Activated naive CD8-positive, alpha-beta T cell treated with anti-CD3 and anti-CD28 coated beads, Interleukin-2, amount 50 U/mL, for 16 hours (primary cell): ENCODE measurements at places on chromosomes 7 and 10.
A peak's percentile ranks its signal among the peaks of the same experiment; 100 is the strongest.

GRCh38 chr7:148687555-148687954 lies 11.1 kb upstream of the CUL1 start:
- DNase-seq: no peak

GRCh38 chr10:30928742-30929141 lies 102.9 kb downstream of the ZNF438 start:
- no peak for DNase-seq

DNA sequence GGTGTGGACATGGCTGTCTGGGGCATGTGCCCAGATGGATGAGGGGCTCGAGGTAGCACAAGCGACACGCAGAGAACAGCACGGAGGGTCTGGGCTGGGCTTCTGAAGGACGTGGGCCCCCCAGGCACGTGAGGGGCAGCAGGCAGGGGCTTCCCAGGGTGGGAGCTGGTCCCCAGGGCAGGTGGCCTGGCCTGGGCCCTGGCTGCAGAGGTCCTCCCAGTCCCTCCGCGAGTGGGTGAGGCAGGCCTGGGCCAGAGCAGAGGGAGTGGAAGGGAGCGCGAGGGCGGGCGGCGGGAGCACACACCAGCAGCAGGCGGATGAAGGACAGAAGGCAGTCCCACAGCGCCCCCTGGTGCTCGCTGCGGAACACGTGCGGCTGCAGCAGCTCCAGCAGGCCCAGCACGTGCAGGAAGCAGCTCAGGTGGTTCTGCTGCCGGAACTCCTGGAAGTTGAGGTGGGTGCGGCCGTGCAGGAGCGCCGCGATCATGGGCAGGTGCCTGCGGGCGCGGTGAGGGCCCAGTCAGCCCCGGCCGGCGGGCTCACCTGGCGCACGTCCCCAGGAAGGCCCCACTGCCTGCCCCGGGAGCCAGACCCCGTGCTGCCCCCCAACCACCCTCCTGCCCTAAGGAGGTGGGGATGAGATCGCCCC lies 14.7 kb upstream of the MICALL2 start:
- DNase-seq: peak; percentile 78

- no peak for DNase-seq
These were observed 88.8 kb downstream of the OAT start for GRCh38 chr10:124329941-124330340.

DNA sequence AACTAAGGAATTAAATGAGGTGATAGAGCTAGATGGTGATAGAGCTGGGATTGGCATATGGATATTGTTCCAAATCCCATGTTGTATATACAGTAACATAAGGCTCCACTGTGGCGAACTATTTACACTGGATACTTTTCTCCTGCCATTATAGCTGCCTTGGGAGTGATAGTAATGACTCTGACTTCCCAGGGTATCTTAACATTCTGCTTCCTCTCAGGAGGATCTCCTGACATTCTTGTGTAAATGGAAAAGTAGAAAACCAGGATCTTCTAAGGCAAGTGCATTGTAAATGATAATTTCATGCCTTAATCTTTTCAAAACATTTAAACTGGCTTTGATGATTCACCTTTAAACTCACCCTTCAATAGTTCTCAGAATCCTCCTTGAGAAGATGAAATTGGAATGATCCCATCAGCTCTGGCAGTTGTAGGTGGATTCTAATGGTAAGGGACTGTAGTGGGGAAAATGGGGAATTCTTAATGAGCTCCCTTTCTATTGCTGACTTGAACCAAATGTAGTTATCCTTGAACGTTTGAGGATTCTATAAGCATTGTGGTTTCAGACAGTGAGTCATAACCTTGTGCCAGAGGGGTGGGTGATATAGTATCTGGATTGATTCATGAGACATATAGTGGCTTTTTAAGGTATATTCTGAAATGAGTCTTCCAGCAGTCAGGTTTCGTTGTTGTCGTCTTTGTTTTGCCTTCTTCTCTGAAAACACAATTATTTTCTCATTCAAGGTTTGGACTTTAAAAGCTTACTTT lies 450.0 kb downstream of the SUGCT start:
- DNase-seq: no peak

- no peak for DNase-seq
These were observed 253.6 kb downstream of the STK31 start for GRCh38 chr7:23963461-23964165.

GRCh38 chr7:141418066-141418465 lies 133.1 kb upstream of the AGK start:
- no peak for DNase-seq

- no peak for DNase-seq
These were observed 264.1 kb downstream of the GRID1 start for GRCh38 chr10:86102451-86102850.

GRCh38 chr10:4672201-4672600 lies 153.8 kb upstream of the AKR1E2 start:
- DNase-seq: no peak

DNA sequence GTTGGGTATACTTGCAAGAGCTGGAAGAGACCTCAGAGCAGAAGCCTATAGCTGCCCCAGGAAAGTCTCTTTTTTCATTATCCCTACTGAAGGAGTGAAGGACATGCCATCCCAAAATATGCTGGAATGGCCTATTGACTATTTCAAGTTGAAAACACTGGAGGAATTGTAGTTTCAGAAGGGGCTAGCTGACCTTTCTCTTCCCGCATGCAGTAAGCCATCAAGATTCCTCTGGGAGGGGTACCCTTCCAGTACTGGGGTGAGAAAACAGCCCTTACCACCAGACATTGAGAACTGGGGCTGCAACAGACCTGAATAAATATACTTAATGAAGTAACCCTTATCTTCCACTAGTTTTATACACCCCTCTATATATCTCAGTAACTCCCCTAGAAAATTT lies 41.7 kb downstream of the CHCHD3 start:
- DNase-seq: no peak

DNA sequence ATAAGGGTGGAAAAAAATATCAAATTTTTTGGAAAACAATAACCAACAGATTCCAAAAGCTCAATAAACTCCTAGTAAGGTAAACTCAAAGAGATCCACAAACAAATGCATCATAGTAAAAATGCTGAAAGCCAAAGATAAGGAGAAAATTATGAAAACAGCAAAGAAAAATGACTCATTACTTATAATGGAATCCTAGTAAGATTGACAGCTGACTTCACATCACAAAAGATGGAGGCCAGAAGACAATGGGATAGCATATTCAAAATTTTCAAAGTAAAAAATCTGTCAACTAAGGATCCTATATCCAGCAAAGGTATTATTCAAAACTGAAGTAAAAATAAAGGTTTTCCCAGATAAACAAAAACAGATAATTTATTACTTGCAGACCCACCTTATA lies 183.4 kb upstream of the VIPR2 start:
- no peak for DNase-seq

GRCh38 chr10:42959833-42960232 lies 117.0 kb upstream of the RET start:
- DNase-seq: no peak

GRCh38 chr10:101060036-101060950 lies 1.5 kb upstream of the KAZALD1 start:
- peak; percentile 75 for DNase-seq

DNA sequence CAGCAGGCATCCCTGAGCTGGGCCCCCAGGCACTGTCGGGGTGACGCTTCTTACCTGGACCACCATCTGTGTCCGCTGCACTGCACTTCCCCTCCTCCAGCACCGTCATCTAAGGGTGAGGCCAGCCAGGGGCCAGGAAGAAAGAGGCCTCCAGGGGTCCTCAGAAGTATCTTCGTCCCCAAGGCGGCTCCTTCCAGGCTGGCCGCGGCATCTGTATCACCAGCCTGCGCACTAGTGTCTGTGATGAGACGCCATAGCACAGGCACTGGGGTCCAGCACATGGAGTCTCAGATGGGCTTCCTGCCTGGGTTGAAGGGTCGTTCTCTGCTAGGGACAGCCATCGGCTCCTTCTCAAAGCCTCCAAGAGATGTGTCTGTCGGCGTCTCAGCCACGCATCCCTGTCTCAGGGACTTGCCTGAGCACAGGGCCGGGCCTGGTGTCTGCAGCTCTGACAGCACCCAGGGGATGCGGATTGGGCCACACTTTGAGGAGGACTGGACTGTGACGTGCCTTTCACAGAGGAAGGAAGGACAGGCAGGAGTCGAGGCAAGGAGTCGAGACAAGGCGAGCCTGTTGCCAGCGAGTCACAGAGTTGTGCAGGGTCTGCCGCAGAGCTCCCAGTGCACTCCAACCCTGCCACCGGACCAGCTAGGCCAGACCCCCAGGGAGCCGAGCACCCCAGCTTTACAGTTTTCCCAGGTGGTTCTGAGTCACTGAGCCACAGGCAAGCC lies 101.5 kb upstream of the DIP2C start:
- DNase-seq: no peak

DNA sequence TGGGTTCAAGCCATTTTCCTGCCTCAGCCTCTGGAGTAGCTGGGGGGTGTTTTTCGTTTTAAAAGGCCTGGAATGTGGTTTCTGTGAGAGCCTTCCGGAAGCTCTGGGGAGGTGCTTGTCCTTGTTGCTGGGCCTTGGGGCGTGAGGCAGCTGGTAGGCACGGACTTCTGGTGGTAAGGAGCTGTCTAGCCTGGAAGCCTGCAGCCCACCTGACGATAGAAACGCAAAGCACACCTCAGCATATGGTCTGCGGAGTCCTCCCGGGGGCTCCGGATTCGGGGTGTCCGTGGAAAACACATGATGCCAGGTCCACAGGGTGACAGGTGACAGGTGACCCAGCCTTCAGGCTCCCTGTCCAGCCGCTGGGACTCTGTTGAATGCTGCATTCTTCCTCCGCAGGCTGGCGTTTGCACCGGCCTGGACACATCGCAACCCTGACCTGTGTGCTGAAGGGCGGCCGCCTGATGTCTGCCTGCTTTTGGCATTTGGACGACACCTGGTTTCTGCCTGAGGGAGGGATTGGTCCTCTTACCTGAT lies 37.3 kb downstream of the INPP5A start:
- DNase-seq: no peak

- no peak for DNase-seq
These were observed 28.5 kb downstream of the MAP3K8 start for GRCh38 chr10:30462513-30462912.

GRCh38 chr10:29841724-29842649 lies 207.2 kb upstream of the SVIL start:
- no peak for DNase-seq

DNA sequence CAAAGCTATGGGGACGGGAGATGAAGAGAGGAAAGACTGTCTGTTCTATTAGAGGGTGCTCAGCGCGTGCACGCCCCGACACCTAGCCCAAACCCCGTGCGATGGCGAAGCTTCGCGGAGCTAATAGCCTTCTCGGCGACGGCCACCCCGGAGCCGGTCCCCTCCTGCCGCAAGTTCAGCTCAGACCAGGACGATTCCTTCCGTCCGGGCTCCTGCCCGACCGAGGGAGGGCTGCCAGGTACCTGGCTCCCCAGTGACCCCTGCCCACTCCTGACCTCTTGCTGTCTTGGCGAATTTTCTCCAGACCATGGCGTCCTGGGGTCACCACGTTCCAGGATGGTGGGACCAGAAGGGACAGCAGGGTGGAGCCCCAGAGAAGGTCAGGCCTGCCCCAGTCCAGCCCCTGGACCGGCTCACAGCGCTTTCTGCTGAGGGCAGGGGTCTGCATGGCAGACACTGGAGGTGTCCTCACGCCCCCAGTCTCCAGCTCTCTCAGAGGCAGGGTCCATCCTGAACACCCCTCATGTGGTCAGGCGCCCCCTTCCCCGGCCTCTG lies 36.7 kb downstream of the UNCX start:
- no peak for DNase-seq

- DNase-seq: no peak
These were observed 184.2 kb downstream of the KMT2E start for GRCh38 chr7:105198223-105198622.

GRCh38 chr7:85426487-85426960 lies 239.7 kb upstream of the SEMA3D start:
- no peak for DNase-seq

GRCh38 chr7:101862280-101863220 lies 45.1 kb downstream of the CUX1 start:
- no peak for DNase-seq

DNA sequence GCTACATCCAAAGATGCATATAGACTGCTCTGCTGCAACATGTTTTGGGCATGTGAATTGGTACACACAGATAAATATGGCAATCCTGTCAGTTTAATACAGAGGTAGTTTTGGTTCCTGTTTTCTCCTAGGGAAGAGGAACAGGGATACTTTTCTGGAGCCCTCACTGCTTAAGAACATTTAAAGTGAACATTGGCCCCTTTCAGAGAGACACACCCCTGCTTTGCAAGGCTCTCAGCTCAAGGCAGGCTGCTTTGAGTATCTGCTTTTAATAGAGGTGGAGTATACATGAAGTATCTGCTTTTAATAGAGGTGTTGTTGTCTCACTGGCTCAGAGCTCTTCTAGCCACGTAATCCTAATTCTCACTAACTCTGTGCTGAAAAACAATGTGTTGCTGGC lies 38.9 kb downstream of the CYP51A1 start:
- DNase-seq: no peak

DNA sequence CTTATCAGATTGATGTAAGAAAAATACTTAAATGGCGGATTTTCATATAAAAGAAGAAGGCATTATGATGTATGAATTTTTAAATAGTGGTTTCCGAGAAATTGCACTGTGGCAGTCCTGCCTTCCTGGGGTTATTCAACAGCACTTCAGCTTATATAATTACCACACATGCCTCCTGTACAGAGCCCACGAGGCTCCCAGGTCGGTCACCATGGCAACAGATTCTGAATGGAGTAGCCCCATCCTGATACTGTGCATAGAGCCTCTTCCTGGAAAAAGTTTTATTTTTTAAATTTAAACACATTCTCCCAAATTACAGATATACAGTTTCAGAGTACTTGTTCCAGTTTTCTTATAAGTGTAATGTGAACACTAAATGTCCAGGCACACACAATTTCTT lies 15.9 kb upstream of the ASB4 start:
- no peak for DNase-seq

- no peak for DNase-seq
These were observed 18.2 kb upstream of the PRKAG2 start for GRCh38 chr7:151895008-151895630.

DNA sequence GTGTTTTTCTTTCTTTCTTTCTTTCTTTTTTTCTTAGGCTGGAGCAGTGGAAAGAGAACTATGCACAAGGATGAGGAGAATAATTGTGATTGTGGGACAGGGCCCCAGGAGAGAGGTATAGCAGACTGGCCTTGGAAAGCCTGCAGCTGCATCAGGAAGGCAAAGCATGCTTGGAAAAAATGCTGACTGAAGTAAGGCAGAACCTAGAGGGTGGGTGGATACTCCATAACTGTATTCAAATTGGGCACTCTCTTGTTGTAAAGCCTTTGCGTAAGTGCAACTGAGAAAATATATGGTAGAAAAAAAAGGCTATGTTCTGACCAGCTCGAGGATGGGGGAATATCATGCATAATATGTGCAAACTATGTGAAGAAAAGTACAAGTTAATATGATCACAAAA lies 39.5 kb downstream of the PDK4 start:
- DNase-seq: no peak

- no peak for DNase-seq
These were observed 617.6 kb downstream of the INHBA start for GRCh38 chr7:41085244-41085643.

- no peak for DNase-seq
These were observed 116.0 kb downstream of the ARID5B start for GRCh38 chr10:62017491-62017870.
